Glomerular endothelial cell (primary cell): ENCODE measurements at places on chromosomes 7 and 10. TPM values are rescaled to one million over a fixed set of nuclear protein-coding genes. Genes with fewer than 3 reads are reported as not detected.

The PRSS58 gene
- not detected in 2 replicates for total RNA-seq

The ANKMY2 gene
- 7.8 and 9.2 TPM in 2 replicates for total RNA-seq

The CLDN3 gene
- total RNA-seq: not detected in 2 replicates

The ABCB1 gene
- total RNA-seq: 1.3 and 3.7 TPM in 2 replicates

The RNF148 gene
- total RNA-seq: 1.2 TPM in 1 of 2 replicates, not detected in the other

The RADIL gene
- 2.9 and 3.4 TPM in 2 replicates for total RNA-seq

The WDR86 gene
- 1.5 and 4.3 TPM in 2 replicates for total RNA-seq

The KLF6 gene
- total RNA-seq: 126 and 247 TPM in 2 replicates

The CCDC136 gene
- 0.19 and 2.3 TPM in 2 replicates for total RNA-seq

The ITPRID1 gene
- not detected in 2 replicates for total RNA-seq

The SPDYE8 gene
- total RNA-seq: not detected in 2 replicates

The OIT3 gene
- total RNA-seq: 0.19 TPM in 1 of 2 replicates, not detected in the other

The FAM24B gene
- 3.8 and 4.7 TPM in 2 replicates for total RNA-seq

The FOXI2 gene
- not detected in 2 replicates for total RNA-seq

The IFIT1B gene
- not detected in 2 replicates for total RNA-seq

The SORBS1 gene
- total RNA-seq: 4.2 and 4.7 TPM in 2 replicates

The CALML3 gene
- not detected in 2 replicates for total RNA-seq

The SUN3 gene
- 0.64 TPM in 1 of 2 replicates, not detected in the other for total RNA-seq

The GCK gene
- total RNA-seq: 0.41 TPM in 1 of 2 replicates, not detected in the other

The CALY gene
- total RNA-seq: not detected in 2 replicates
